ENCODE measurements at places on chromosomes 4 and X. TPM values are rescaled to one million over a fixed set of nuclear protein-coding genes. Genes with fewer than 3 reads are reported as not detected.

The CXCL1 gene
- total RNA-seq: 97.3 TPM

The CNKSR2 gene
- 3.3 TPM for total RNA-seq

The MCF2 gene
- total RNA-seq: 0.42 TPM

The TMPRSS11E gene
- total RNA-seq: 10.4 TPM
